T-helper 9 cell (primary cell): ENCODE measurements at places on chromosomes 12 and 14.

GRCh38 chr14:83255015-83255726 lies 1721.5 kb upstream of the SEL1L start:
- DNase-seq: no peak

DNA sequence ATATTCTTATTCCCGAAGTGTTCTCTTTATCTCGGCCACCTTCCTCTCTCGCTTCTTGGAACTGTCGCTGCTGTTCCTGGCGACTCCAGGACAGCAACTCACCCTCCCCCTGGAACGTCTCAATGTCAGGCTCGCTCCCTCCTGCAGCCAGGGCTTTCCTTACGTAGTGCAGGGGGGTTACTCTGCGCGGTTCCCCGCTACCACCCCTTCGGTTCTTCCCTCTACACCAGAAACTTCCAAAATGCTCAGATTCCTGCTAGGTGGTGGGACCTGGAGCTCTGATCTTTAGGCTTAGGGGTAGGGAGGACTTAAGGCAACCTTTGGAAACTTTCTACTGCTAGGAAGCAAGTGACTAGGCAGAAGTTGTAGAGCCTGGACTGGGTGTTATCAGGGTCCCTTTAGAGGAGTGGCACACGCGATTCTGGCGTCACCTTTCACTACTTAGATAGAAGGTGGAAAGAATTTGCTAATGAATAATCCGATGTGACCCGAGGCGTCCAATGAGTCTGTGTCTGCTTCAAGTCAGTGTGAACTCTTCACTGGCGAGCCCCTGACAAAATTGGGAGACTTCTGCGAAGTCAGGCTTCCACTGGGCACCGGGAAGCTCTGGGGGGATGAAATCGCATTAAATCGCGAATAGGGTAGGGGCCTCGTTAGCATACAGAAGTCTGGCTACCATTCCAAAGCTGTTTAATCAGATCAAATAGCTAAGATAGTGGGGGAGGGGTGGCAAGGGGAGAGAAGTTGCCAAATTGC lies 900 bp upstream of the DPF3 start:
- no peak for DNase-seq

DNA sequence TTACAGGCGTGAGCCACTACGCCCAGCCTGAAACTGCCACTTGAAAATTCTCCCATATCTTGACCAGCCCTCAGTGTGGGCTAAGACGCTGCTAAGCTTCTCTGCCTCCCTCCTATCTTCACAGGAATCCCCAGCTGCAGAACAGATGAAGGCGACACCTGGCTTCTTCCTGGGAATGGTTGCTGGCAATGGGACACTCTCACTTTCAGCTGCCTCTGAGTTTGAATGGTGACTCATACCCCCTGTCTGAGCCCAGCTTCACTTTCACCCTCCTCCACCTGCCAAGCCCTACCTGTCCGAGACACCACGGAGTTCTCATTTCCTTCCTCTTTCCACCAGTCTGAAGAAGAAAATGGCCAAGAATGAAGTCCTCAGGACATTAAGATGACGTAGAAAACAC lies 18.3 kb upstream of the VASH1 start:
- DNase-seq: no peak

DNA sequence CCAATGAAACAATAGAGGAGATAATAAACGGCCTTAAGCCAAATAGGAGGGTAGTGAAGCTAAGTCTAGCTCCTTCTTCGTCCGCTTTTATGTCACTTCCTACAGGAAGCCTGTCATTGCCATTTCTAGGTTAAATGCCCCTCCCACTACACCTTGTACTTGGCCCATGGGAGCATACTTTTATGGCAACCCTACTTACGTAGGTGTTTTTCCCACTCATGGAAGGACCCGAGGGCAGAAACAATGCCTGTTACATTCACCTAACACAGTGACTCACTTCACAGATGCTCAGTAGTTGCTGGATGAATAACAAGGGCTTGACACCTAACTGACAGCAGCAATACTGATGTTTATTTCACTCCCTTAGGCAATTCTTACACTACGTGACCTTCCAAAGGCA lies 44.5 kb downstream of the ALKBH1 start:
- DNase-seq: no peak

DNA sequence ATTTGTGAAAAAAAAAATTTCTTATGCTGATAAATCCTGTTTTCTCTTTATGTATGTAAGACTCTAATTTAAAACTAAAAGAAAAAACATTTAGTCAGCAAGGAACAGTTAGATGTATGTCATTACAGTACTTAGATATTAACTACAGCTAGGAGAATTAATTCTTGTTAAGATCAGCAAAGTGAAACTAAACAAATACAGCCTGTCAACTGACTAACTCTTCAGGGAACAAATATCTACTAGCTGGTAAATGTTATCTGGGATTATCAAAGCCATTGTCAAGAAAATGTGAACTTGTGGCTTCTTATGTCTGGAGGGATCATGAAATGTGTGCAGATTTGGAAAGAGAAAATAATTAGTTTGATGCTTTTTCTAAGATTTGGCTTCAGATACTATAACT lies 27.5 kb downstream of the MGAT4C start:
- no peak for DNase-seq

DNA sequence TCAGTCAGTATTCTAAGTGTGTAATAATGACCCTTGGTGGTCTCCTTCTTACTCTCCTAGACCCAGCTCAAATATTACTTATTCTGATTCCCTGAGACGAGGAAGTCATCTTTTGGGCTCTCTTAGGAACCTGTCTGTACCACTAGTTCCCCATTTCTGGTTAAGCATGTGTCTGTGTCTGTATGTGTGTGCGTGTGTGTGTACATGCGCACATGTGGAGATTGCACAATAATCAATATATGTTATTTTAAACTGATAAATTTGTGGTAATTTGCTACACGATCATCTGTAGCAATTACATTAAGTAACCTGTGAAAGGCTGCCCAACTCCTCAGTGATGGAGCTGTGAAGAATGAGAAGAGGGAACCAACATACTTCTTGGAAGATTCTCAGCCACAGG lies 132.2 kb downstream of the ASCL4 start:
- DNase-seq: no peak

DNA sequence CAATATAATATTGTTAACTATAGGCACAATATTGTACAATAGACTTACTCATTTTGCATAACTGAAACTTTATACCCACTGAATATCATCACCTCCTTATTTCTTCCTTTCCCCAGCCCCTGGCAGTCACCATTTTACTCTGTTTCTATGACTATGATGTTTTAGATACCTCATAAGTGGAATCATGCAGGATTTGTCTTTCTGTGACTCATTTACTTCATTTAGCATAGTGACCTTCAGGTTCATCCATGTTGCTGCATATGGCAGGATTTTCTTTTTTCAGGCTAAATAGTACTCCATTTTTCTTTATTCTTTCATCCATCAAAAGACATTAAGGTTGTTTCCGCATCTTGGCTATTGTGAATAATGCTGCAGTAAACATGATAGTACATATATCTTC lies 18.9 kb downstream of the USP15 start:
- no peak for DNase-seq

DNA sequence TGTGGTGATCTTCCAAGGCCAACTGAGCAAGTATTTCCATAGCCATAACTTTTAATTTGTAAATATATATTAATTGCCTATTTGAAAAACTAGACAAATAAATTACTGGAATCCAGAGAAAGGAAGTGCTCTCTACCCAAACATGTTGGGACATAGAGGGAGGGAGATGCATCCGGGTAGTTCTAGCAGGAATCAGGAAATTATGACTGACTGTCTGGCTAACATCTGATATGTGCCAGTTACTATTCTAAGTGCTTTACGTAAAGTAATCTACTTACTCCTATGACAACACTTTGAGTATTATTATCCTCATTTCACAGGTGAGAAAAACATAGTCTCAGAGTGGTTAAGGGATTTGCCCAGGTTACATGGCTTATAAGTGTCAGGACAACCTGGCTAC lies 147.7 kb upstream of the VASH1 start:
- DNase-seq: no peak

- no peak for DNase-seq
Observed at GRCh38 chr12:2403221-2403976, 350.6 kb downstream of the CACNA1C start.

DNA sequence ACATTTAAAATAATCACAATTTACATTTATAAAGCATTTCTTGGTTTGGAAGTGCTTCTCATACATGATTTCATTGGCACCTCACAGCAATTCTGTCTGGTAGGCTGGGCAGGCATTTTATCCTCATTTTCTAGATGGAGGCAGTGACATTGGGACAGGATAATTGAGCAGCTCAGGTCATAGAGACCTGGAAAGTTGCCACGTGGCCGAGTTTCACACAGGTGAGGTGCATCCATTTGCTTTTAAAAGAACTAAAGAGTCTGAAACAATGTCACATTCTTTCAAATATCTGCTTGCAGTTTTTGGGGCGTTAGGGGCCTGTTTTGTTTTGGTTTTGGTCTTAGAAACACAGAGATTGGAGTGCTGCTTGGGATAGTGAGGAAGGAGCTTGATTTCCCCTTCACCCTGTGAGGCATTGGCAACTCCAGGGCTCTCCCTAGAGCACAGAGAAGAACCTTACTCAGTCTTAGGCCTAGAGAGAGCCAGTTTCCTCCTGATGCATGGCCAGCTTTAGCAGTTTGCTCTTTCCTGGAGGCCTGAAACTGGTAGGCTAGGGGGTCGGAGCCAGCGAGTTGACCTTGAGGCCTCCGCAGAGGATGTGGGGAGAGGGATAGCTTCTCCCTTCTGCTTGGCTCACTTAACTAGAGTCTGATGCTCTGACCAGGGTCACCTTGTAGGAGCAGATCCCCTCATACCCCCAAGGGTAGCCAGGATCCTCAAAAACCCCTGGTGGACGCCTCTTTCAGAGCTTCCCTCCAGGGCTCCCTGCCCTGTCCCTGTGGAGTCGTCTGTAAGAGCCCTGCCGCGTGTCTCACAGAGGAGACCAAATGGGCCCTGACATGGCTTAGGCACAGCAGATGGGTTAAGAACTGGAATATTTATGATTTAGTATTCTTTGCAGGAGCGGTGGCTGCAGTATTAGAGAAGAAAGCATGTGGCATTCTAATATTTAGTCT lies 34.9 kb upstream of the JDP2 start:
- DNase-seq: no peak

DNA sequence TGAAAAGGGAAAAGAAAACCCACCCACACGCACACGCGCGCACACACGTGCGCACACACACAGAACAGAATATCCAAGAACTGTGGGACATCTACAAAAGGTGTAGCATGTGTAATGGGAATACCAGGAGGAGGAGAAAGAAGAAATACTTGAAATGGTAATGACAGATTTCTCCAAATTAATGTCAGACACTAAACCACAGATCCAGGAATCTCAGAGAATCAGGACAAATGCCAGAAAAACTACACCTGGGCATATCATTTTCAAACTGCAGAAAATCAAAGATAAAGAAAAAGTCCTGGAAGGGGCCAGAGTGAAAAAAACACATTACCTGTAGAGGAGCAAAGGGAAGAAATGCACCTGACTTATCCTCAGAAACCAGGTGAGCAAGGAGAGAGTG lies 26.5 kb downstream of the FBXL14 start:
- no peak for DNase-seq

GRCh38 chr12:57604454-57604991 lies at the start of gene DTX3:
TSS of gene DTX3 (plus strand) at chr12:57604824. CDS start at chr12:57606518, 1,694 bp downstream.
- DNase-seq: no peak

DNA sequence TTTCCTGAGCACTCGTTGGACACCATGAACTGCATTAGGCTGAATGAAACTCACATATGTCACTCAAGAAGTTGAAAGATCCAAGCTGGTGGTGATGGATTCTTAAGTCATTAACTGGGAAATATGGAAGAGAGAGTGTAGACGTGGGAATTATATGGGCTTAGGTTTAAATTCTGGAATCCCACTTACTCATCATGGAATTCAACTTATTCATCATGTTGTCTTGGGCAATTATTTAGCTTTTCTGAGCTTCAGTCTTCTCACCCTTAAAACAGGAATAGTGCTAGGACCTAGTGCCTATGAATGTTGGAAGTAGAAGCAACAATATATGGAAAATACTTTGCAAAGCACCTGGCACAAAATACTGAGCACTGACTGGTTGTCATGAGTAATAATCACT lies 292.4 kb upstream of the TBX3 start:
- DNase-seq: no peak

DNA sequence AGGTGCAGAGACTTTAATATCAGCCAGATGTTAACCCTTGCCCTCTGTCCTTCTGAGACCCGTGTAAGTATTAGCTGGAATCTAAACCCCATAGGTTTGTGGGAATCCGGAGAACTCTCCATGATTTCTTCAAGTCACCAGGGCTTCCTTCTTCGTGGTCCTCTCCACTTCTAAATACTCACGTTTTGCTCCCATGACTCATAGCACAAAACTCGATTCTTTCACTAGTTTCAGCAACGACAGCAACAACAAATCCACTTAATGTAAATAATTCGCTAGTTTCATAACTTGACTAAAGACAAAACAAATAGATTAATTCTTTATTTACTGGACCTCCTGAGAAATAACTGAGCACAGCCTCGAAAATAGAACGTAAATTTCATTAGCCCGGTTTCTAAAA lies 4.4 kb upstream of the CLEC2A start:
- DNase-seq: no peak

- DNase-seq: no peak
Observed at GRCh38 chr14:51369814-51370213, 129.8 kb downstream of the TMX1 start.

DNA sequence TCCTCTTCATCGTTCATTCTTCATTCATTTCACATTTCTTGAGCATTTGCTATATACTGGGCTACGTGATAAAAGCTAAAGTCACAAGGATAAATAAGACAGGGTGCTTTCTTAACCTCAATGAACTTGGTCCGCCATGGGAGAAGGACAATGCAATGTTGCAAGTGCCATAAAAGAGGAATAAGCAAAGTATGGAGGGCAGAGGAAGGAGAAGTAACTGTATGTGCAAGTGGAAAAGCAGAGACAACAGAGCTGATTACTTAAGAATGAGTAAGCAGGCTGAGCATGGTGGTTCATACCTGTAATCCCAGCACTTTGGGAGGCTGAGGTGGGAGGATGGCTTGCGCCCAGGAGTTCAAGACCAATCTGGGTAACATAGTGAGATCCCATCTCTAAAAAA lies 14.4 kb downstream of the AREL1 start:
- DNase-seq: no peak

DNA sequence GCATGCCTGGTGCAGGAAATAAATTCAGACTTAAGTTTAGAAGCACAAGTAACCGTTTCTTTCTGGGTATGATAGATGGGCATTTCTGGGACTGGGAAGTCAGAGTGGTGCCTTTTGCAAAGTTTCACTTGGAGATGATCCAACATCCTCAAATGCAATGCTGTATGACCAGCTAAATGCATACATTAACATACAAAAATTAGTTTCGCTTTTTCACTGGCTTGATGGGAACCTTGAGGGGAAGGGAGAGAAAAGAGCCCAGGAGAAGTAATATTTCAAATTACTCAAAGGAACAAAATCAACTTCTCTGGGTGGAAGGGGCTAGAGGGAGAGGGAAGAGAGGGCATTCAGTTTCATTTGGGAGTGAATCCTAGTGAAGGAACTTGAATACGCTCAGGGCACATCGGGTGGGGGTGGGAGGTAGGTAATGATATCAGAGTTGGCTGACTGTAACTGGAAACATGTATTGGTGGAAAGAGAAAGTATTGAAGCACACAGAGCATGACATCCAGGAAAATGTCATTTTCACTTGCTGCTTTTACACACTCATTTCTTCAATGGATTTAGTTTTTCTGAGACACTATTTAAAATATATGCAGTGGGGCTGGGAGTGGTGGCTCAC lies 175.5 kb downstream of the PTPRO start:
- DNase-seq: no peak
